ENCODE measurements at places on chromosomes 5 and 9. TPM values are rescaled to one million over a fixed set of nuclear protein-coding genes. Genes with fewer than 3 reads are reported as not detected.
A peak's percentile ranks its signal among the peaks of the same experiment; 100 is the strongest.

SLC4A9 gene
- total RNA-seq: not detected

CDH18 gene
- total RNA-seq: not detected

FBN2 gene
- 0.76 TPM for total RNA-seq

KIF4B gene
- total RNA-seq: not detected

TAF1L gene
- not detected for total RNA-seq

LECT2 gene
- total RNA-seq: not detected

SOWAHA gene
- total RNA-seq: 13.2 TPM

IL33 gene
- total RNA-seq: 7.4 TPM

TMEM232 gene
- total RNA-seq: 1.1 TPM

SEPTIN8 gene
- total RNA-seq: 85.8 TPM

PCDHA5 gene
- 0.38 TPM for total RNA-seq

CDHR2 gene
- total RNA-seq: 544 TPM

FOXI1 gene
- not detected for total RNA-seq

SLC6A7 gene
- 12.3 TPM for total RNA-seq

DNA sequence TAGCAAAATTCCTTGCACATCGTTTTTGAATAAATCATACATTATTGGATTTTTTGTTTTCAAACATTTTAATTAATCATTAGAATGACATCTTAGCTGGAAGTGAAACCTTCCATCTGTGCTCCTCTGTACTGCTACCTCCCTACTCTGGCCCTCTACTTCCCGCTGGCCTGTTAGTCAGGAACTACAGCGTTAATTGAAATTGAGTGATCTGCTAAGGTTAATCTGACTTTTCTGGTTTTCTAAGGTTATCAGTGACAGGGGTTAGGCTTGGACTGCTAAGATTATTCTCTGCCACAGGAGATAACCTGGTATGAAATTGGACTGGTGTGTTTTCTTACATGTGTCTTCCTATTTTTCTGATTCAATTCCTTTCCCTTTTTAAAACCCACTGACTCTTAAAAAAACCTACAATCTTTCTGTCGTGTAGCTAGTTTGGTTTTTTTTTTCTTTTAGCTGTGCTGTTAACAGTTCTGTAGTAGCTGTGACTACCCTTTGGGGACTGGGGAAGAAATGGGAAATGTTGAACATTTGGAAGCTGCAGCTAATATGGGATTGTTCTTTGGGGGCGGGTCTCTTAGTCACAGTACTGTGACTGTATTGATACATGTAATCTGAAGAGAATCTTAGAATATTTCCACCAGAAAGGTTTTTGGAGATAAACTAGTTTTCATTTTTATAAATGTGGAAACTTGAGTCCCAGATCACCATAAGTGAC, 4.6 kb downstream of the KIF2A start:
- no peak for DNase-seq

DNA sequence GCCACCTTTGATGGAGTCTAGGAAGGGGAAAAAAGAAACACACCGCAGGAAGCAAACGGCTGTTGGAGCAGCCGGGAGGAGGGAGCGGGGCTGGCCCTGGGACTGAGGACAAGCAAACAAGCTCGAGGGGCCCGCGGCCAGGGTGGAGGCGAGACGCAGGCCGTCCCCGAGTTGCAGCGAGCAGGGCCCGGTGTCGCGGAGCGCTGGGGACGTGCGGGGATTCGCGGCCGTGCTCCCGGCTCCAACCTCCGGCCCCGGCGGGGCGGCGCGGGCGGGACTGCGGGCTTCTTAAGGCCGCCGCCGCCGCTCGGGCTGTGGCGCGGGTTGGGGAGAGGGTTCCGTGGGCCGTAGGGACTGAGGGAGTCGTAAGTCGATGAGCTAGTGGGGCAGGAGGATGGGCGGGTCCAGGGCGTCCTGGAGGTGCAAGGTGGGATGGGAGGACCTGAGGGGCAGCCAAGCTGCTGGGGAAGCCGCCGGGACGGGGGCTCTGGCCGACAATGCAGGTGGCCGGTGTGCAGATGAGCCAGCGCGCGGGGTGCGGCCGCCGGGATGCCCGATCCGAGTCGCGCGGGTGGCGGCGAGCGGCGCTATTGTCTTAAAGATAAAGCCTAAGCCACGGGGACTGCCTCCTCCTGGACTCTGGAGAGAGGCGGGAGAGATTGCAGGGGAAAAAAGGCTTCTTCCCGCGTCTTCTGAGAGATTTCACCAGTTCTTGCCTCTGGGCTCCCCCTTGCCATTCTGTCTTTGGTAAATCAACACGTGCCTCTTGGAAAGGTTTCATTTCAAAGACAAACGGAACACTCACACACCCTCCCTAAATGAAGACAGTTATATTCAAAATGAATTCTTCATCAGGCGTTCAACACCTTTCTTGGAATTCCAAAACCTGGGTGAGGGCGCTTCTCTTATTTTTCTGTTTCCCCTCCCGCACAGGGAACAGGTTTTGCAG, 1.6 kb upstream of the HAPLN1 start:
- peak; percentile 80 for DNase-seq

DNA sequence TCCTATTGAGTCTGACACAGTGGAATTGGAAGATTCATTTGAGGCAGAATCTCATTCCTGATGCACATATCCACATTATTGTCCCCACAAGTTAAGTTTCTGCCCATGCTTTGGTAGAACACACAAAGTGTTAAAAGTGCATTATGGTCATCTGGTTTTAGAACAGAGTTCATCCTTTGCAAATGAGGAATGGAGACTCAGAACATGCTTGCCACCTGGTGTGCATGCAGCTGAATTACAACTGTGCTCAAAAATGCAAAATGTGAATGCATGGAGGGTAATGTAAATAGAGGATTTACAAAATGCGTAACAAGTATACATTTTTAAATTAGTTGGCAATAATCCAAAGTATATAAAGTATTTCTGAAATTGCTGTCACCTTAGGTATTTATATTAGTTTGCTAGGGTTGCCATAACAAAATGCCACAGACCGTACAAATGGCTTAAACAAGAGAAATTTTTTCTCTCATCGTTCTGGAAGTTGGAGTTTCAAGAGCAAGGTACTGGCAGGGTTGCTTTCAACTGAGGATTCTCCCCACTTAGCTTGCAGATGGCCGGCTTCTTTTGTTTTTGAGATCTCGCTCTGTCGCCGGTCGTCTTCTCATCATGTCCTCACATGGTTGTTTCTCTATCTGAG, 671.1 kb downstream of the TAF11L14 start:
- no peak for DNase-seq

DNA sequence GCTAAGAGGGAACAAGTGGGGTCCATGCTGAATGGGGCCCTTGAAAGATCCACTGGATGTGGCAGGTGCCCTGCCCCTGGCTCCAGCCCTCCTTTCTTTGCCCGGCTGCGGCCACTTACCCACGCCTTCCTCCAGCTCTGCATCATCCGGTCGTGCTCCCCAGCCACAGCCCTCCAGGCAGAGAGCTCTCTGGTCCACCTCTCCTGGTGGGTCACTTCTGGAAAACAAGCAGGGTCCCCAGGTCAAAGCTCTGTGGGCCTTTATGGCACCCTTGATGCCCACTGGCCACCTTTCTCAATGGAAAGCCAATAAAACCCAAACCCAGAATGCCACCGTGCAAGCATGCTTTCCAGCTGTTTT, 45.0 kb downstream of the SECISBP2 start:
- DNase-seq: peak; percentile 8

DNA sequence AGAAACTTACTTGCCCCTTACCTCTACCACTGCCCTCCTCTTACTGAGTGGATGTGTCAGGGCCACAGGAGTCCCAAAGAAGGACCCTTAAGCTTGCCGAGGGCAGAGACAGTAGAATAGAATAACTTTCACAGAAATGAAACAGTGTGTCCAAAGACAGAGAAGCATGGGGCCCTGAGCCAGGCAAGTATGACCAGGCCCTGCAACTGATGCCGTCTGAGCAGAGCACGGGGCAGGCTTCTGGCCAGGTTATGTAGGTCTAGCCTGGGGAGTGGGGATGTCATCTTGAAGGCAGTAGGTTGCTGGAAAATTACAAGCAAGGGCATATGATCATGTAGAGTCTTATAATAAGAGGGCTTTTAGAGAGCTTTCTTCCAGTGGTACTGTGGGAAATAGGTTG, 415.4 kb downstream of the KDM4C start:
- no peak for DNase-seq

GRCh38 chr9:80707120-80707519, 982.2 kb downstream of the TLE1 start:
- DNase-seq: no peak

DNA sequence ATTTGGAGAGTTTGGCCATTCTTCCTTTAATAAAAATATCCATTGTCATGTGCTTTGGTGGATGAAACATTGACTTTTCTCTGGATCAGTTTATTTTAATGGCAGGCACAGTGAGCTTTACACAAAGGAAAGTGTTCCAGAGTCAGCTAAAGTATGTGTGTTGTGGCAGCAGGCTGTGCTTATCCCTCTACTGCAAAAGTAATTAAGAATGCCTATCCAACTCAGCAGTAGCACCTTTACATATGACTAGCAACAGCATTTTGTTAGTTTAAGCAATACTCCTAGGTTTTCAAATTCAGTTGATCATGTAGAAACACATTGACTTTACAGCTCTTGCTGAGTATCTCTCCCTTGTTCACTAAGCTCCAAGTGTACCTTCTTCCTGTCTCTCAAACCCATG, 730.5 kb upstream of the RGMB start:
- no peak for DNase-seq

- no peak for DNase-seq
These were observed 432 bp downstream of the STARD4 start for GRCh38 chr5:111511831-111512374.

DNA sequence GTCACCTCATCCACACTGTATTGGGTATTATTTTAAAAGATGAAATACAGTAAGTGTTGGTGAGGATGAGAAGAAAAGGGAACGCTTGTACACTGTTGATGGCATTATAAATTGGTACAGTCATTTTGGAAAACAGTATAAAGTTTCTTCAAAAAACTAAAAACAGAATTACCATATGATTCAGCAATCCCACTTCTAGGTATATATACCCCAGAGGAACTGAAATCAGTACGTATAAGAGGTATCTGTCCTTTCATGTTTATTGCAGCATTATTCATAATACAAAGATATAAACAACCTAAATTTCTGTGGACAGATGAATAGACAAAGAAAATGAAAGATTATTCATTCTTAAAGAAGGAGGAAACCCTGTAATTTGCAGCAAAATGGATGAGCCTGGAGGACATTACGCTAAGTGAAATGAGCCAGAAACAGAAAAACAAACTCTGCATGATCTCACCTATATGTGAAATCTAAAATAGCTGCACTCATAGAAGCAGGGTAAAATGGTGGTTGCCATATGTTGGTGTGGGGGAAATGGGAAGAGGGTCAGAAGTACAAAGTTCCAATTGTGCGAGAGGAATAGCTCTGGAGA, 191.6 kb downstream of the TRIM36 start:
- no peak for DNase-seq

DNA sequence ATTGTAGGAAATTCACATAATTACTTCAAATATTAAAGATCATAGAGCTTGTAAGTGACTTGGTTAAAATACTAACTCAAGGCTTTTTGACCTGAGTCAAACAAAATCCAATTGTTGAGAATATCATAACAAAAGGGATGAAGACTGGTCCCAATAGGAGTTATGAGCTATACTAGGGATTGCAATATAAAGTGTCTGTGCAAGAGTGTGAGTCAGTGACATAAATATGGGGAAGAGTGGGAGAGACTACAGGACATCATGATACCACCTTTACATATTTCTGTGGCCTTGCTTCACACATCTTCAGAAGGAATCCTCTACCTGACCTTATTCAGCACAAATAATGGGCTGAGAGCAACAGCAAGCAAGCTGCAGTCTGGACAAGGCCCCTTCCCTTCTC, 180.9 kb upstream of the SLC24A2 start:
- no peak for DNase-seq

DNA sequence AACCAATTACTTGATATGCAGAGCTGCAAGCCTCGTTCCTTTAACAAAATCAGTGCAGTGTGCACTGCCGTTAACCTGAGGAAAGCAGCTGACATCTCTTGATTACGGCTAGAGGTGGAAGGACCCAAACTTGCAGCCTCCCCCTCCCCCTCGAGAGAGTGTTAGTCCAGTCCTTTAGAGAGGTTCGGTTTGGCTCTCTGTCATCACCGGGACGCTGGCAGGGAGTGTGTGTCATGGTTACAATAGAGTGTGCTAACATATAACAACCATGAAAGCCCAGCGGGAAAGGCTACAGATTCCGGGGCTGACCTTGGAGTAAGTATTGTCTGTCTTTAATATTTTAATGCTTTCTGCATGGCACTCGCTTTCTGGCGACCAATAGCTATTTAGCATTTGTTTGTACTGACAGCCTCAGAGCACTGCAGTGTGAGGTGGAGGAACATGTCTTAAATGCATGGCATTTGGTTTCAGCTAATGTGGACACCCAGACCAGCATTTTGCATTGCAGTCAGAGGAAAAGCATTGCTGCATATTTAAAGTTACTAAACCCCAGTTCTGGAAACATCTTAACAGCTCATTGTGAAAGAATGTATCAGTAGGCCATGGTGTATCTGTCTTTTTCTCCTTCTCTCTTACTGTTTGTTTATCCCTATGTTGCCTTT, 237.5 kb downstream of the CD180 start:
- no peak for DNase-seq

DNA sequence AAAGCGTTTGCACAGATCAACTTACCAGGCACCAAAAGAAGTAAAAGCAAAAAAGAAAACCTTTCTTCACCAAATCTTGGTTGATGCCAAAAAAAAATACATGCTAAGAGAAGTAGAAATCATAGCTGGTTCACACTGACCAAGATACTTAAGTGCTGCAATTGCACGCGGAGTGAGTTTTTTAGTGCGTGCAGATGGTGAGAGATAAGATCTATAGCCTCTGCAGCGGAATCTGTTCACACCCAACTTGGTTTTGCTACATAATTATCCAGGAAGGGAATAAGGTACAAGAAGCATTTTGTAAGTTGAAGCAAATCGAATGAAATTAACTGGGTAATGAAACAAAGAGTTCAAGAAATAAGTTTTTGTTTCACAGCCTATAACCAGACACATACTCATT, 36.4 kb upstream of the CCDC152 start:
- DNase-seq: no peak

DNA sequence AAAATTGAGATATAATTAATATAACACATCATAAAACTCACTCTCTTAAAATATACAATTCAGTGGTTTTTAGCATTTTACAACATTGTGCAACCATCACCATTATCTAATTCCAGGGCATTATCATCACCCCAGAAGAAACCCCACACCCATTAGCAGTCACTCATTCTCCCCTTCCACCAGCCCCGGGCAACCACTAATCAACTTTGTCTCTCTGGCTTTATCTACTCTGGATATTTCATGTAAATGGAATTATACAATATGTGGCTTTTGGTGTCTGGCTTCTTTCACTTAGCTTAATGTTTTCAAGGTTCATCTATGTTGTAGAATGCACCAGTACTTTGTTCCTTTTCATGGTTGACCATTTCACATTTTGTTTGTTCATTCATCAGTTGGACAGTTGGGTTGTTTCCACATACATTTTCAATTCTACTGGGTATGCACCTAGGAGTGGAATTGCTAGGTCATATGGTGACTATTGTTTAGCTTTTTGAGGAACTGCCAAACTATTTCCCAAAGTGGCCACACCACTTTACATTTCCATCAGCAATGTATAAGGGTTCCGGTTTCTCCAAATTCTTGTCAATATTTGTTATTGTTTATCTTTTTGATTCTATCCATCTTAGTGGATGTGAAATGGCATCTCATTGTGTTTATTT, 62.4 kb downstream of the MARCHF3 start:
- DNase-seq: no peak

GRCh38 chr5:135130261-135131215, 96.5 kb upstream of the PITX1 start:
- DNase-seq: no peak

- DNase-seq: no peak
These were observed 545.8 kb downstream of the EBF1 start for GRCh38 chr5:158553962-158554336.

Measured in Peyer's patch (tissue), 4 donors.